ENCODE measurements at places on chromosomes 1 and 21. TPM values are rescaled to one million over a fixed set of nuclear protein-coding genes. Genes with fewer than 3 reads are reported as not detected.

The JTB gene
- 76.8 TPM for total RNA-seq

The RGS8 gene
- total RNA-seq, result not detected

DNA sequence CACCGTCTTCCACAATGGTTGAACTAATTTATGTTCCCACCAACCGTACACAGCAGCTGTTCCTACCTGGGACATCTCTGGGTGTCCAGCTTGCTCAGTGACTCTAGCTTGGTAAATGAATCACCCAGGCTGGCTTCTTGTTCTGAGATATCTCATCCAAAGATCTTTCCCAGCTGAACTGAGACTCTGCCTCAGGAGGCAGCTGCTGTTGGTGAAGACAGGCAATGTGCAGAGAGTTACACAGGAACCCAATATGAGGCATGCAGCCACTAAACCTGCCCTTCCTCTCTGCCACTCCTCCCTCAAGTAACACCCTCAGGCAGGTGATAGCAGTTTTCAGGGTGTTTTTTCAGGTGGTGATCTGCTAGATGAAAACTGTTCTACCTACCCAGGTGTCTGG, 14.0 kb upstream of the FOXO6 start:
- DNase-seq, result no peak

GRCh38 chr1:202235856-202236837, 42.5 kb downstream of the LGR6 start:
- no peak for DNase-seq

GRCh38 chr1:41456847-41457540, 27.5 kb downstream of the EDN2 start:
- no peak for DNase-seq

GRCh38 chr1:55402671-55403464, 187.7 kb upstream of the USP24 start:
- no peak for DNase-seq

GRCh38 chr1:43531906-43532584, 1.4 kb downstream of the PTPRF start:
- DNase-seq, result peak; percentile 27

The SPAG17 gene
- not detected for total RNA-seq

GRCh38 chr1:175630076-175630475, 113.3 kb downstream of the TNR start:
- DNase-seq, result no peak

DNA sequence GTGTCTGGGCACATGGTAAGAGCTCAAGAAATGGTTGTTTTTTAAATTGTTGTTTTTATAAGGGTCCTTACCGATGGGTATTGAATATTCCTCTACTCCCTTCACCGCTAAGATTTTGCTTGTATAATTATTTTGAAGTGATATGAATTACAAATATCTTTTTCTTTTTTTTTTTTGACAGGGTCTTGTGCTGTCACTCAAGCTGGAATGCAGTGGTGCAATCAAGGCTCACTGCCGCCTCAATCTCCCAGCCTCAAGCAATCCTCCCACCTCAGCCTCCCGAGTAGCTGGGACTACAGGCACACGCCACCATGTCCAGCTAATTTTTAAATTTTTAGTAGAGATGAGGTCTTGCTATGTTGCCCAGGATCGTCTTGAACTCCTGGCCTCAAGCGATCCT, 27.1 kb upstream of the RAB3GAP2 start:
- no peak for DNase-seq

DNA sequence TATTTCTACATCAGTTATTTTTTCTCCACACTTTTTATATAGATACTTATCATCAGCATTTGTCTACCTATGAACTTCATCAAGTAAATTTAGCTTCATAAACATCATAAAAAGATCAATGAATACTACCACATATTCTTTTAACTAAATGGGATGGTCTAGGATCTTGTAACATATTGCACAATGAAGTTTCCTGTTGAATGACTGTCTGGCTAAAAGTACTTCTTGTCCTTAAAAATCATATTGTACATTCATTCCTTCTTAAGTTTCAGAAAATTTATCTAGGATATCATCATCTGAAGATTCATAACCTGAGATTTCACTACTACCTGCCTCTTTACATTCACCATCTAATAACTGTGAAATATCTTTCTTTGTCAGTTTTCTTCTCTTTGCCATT, 69.0 kb downstream of the MAGI3 start:
- no peak for DNase-seq

The MYCL gene
- total RNA-seq, result 1.1 TPM

The FLVCR1 gene
- 1.5 TPM for total RNA-seq

The TSPEAR gene
- total RNA-seq, result 0.65 TPM

The PALMD gene
- 122 TPM for total RNA-seq

- DNase-seq, result peak; percentile 66
These were observed at the start of gene WNT2B for GRCh38 chr1:112508278-112509004. Gene WNT2B, plus strand, starts transcription at chr1:112508965. Its CDS starts 298 bp downstream, at chr1:112509263.

GRCh38 chr1:98702976-98703375, 41.5 kb downstream of the SNX7 start:
- no peak for DNase-seq

DNA sequence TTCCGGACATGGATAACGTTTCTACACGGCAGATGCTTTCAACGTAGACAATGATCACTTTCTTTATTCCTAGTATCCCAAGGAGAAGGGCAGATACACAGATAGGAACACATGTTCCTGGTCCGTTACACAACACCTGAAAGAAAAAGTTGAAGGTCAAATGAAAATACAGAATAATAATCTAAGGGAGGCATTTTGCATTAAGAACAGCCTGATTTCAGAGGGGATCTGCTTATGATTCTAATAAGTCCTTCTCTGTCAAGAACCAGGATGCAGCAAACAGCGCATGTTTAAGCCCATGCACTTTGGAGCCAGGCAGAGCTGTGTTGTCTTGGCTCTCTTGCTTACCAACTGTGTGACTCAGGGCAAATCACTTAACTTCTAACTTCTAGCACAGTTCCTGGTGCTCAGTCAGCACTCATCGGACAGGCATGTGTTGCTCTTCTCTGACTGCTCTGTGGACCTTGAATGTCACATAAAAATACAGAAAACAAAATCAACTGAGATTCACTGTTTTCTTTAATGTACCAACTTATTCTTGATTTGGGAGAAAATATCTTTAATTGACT, 56.3 kb upstream of the CNN3 start:
- DNase-seq, result no peak

The S100A2 gene
- 2.3 TPM for total RNA-seq

The KCNK1 gene
- total RNA-seq, result 25.4 TPM

DNA sequence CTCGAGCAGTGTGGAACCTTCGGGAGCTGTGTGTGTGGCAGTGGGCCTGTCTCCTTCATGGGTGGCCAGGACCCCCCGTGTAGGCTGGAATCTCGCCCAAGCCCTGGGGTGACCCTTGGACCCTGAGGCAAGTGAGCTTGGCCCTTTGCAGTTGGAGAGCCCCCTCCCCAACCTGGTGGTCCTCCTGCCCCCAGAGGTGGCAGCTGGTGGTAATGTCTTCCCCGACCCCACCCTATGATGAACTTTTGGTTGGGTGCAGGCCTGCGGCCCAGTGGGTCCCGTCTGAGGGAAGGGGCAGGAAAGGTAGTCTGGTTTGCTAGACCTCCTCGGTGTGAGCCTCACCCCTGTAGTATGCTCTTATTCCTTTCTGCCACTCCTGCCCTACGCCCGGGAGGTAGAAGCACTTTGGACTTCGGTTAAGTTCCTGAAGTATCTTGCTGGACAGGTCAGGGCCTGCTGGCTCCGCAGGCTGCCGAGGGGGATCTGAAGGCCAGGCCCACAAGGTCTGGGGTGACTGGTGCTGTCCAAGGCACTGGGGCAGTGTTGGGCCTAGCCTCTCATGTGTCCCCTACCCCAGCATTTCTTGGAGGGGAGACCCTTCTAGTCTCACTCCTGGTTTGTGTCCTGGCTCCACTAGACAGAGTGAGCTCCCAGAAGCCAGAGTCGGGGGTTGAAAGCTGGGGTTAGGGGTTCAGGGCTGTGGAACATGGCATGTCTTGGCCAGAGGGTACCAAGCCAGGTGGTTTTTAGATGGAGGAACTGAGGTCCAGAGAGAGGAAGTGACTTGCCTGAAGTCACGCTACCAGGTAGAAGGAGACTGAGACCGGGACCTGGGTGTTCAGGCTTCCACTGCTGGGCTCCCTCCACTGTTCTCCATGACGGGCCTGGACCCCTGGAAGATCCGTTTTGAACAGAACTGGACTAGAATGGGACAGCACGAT, 1.8 kb downstream of the ZNF362 start:
- DNase-seq, result no peak

DNA sequence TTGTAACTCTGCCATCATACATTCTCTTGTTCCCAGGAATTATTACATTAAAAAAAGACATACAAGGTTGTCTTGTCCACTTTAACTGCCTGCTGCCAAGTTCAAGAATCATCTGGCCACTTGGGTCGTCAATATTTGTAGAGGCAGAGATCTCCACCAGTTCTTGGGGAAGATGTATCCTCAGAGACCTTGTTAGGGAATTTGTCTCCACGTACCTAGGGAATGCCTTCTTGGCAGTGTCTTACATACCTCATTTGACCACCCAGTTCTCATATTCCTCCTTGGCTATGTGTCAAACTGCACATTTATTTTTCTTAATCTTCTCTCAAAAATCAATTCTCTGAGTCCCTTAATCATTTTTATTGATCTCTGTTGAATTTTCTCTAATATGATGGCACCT, 266.0 kb downstream of the SPATA17 start:
- DNase-seq, result no peak

GRCh38 chr1:32414186-32414886, 20.1 kb upstream of the BSDC1 start:
- DNase-seq, result no peak

GRCh38 chr1:245153081-245153551, 1.7 kb upstream of the KIF26B start:
- DNase-seq, result peak; percentile 68

DNA sequence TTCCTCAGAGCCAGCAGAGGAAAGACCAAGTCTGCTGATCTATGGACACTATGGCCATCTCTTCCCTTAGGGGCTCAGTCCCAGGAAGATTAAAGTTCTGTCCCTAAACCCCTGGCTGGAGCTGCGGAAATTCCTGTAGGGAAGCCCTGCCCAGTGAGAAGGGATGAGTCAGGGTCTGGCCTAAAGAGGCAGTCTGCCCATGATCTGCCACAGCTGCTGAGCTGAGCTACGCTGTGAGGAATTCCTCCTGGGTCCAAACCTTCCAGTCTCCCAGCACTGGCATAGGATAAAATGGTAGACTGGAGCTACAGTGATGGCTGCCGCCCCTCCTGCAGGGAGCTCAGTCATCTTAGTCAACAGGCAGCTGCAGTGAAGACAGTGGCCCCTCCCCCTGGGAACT, 213.7 kb downstream of the BRINP2 start:
- DNase-seq, result no peak

DNA sequence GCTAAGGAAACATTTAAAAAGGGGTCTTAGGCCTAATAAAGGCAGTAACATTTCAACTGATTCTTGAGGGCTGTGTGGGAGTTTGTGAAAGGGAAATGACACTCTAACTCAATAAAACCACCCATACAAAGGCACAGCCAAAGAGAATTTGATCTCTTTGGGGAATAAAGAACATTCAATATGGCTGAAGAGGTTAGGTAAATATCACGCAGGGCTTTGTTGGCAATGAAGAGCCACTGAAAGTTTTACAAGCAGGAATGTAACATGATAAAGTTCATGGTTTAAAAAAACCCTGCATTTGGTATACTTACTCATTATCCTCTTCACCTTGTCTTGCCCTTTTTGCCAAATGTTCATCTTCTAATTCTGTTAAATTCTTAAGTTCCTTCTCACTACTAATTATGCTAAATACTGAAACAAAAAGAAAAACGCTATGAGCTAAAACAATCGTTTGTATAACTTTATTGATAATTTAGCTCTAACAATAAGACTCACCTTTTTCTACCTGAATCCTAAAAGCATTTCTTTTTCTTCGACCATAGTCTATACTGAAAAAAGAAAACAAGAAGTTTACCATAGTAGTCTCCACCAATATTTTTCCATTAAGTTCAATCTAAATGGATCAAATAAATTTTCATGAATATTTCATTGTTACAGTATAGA, 12.5 kb downstream of the NVL start:
- DNase-seq, result no peak

DNA sequence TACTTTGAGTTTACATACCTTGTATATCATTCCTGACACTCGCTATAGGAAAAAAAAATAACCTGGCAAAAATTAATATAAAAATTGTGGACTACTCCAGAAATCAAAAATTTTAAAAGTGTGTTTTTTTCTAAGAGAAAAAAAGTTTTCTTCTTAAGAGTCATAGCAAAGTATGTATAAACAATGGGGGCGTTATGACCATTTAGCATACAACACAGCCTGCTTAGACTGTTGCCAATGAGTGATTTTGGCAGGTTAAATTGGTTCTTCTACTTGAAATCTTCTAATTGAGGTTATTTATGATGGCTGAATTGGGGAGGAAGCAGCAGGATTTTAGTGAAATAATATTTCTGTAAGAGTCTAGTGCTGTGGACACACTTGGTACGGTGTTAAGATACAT, 130.5 kb upstream of the USH2A start:
- DNase-seq, result no peak

GRCh38 chr1:117363571-117364048, 3.6 kb upstream of the MAN1A2 start:
- DNase-seq, result no peak

The PLPPR4 gene
- 0.24 TPM for total RNA-seq

The DENND1B gene
- 22.9 TPM for total RNA-seq

- DNase-seq, result no peak
These were observed 35.4 kb downstream of the RCSD1 start for GRCh38 chr1:167665469-167665868.

- DNase-seq, result no peak
These were observed 715.3 kb upstream of the CXADR start for GRCh38 chr21:16797540-16797939.

DNA sequence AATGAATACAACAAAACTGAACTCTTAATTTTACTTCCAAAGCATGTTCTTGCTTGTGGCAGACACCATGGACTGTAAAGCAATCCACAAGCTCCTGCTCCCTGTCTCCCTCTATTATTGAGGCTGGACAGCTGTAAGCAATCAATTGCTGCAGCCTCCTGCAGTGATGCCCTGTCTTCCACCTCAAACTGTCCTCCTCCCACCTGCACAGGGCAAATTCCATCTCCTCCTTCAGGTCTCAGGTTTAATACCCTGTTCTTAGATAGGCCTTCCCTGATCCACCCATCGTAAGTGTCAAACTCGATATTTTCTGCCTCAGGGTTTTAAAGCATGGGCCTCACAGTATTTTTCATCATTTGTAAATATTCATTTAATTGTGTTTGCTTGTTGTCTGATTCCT, 81.8 kb downstream of the LYST start:
- DNase-seq, result no peak

- DNase-seq, result no peak
These were observed 38.2 kb downstream of the PTPRC start for GRCh38 chr1:198677027-198677426.

DNA sequence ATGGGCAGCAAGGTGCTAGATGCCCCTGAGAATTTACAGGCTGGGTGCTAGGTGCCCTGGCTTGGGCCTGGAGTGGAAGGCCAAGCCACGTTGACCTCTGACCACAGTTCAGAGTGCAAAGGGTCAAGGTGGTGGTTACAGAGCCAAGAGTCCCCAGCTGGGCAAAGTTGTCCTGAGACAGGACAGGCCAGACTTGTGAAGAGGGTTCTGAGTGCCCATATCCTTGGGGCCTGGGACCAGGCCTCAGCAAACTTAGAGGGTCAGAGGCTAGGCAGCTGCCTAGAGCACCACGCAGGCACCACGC, 18.9 kb upstream of the SELENON start:
- no peak for DNase-seq

GRCh38 chr1:40877698-40878097, 15.5 kb upstream of the CITED4 start:
- DNase-seq, result no peak
